ENCODE measurements at places on chromosomes 6 and 20.

DNA sequence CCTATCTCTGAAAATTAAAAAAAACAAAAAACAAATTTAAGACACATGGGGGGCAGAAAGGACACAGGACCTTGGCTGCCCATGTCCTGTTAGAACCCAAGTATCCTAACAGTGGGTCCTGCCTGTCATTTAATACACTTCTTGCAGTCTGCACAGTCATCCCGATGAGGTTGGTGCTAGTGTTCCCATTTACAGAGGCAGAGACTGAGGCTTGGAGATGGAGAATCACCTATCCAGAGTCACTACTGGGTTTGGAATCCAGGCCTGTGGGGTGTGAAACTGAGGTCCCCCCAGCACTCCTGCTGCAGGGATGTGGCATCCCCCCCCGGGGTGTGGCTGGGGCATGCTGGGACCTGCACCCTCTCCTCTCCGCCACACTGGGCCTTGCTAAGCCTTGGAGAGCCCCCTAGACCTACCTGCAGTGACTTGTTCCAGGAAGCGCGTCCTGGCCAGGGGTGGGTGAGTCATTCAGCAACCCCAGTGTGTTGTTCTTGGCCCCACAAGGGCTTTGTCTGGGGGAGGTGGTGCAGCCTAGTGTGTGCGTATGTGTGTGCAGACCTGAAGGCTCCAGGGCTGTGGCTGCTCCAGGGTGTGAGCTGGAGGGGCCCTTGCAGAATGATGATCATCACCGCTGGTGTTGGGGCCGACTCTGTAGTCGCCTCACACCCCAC is 49.7 kb downstream of the BCAS4 start:
- DNase-seq: peak; percentile 38

GRCh38 chr6:15905488-15906419 is 223.1 kb upstream of the MYLIP start:
- DNase-seq: no peak

GRCh38 chr6:83071023-83071422 is 3.6 kb downstream of the DOP1A start:
- peak; percentile 79 for DNase-seq

DNA sequence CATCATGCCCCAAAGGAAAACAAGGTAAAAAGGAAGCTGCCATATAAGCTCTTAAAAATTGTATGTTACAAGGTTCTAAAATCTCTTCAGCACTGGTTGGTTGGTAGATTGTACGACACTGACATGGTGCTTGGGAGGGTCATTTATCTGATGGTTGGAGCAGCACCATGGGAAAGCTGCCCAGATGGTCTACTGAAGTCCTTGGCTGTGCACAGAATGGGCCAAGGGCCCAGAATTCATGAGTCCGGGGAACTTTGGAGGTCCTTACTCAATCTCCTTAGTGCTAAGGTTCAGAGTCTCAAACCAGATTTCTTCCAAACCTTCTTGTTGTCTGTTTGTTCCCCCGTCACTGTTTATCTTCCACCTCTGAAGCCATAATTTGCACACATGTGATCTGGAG is 314.4 kb downstream of the ESR1 start:
- DNase-seq: no peak

DNA sequence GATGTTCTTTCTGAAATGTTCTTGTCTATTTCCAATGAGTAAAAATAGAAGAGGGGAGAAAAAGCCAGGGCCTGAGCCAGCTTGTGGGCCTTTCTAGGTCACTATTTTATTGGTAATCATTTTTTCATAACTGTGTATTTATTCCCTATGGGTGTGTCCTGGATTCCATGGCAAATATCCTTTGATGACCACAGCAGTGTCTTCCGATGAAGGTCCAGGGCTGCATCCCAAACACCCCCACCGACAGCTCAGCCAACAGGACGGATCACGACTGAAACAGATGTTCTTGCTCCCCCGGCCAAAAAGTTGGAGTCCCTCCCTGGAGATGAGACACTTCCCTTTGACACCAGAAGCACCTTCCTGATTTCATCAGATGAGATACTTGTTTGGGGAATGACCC is 105.4 kb upstream of the PLEKHG1 start:
- DNase-seq: no peak

- DNase-seq: no peak
Measured at GRCh38 chr6:135274561-135275293, 93.6 kb downstream of the MYB start.

- DNase-seq: peak; percentile 4
Measured at GRCh38 chr6:56370561-56371211, 123.3 kb upstream of the COL21A1 start.

- DNase-seq: no peak
Measured at GRCh38 chr6:321536-322258, 29.4 kb downstream of the DUSP22 start.

DNA sequence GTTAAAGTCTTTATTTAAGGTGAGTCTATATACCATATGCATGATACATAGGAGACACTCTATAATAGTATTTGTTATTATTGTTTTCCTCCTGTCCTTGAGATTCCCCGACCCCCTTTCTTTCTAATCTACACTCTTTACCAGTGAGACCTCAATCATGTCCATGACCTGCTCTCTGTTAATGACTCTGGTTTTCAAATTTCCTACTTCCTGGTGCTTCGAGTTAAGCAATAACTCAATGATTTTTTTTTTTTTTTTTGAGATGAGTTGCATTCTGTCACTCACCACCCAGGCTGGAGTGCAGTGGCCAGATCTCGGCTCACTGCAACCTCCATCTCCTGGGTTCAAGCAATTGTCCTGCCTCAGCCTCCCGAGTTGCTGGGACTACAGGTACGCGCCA is 574.6 kb upstream of the SLC35B3 start:
- DNase-seq: no peak

- no peak for DNase-seq
Measured at GRCh38 chr20:9202420-9203080, 133.7 kb downstream of the PLCB4 start.

DNA sequence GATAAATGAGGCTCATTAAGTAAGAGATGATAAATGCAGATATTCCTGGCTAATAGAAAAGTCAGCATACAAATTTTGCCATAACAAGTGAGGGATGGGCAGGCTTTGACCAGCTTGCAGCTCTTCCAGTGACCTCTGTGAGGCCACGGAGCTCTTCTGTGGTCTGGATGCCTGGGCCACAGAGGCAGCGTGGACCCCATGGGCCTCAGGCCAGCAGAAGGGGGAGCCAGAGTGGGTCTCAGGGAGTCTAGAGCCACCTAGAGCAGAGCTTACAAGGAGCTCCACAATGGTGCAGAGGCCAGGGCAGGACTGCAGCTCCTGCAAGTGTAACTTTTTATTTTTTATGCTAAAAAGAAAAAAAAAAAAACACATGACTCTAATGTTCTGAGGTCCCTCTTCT is 165.1 kb downstream of the ARID1B start:
- DNase-seq: peak; percentile 69

DNA sequence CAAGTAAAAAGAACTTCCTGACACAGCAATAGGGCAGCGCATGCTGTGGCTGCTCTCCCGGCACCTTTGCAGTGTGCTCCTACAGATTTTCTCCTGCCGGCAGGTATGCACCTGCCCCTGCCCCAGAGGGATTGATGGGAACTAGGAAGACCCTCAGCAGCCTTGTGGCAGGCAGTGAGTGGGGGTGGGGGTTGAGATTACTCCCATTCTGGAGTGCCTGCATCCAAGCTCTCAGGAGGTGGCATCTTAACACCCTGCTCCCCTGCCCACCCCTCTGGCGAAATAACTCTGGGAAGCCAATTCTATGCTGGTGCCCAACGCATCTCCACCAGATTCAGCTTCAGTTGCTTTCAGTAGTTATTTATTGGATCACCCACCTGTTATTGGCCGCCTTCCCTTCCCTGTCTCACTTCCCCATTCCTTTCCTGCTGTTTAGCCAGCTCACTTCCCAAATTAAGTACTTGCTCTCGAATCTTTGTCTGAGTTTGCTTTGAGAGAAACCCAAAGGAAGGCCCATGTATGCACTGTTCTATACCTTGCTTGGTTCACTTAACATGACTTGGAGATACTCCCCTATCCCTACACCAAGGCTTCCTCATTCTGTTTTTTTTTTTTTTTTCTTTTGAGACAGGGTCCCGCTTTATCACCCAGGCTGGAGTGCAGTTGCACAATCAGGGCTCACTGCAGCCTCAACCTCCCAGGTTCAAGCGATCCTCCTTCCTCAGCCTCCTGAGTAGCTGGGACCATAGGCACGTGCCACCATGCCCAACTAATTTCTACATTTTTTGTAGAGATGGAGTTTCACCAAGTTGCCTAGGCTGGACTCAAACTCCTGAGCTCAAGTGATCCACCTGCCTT is 29.3 kb upstream of the SLC23A2 start:
- no peak for DNase-seq

DNA sequence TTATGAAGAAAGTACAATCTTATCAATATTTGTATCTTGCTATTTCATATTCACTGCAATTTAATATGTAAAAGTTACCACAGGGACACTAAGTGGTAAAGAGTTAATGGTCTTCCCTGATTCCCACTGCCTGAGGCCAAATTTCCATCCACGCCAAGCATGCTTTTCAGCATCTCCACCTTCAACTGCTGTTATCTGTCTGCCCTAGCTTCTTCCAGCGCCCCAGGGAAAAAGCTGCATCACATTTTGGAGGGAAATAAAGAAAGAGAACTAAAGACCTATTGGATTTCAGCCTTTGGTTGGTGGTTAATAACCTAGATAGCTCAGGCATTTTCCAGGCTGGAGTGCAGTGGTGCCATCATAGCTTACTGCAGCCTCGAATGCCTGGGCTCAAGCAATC is 61.3 kb upstream of the NKX2-2 start:
- DNase-seq: no peak

DNA sequence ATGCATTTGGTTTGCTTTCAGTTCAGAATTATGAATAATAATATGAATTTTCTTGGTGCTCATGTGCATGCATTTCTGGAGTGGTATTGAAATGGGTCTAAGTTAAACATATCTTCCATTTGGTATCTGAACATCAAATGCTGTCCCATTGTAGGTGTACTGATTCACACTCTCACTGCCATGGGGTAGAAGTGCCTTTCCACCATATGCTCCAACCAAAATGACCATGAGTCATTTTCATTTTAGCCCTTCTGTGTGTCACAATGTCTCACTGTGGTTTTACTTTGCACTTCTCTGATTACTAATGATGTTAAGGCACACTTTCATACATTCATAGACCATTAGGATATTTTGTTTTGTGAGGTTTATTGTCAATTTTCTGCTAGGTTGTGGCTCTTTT is 211.9 kb downstream of the HAO1 start:
- DNase-seq: no peak

DNA sequence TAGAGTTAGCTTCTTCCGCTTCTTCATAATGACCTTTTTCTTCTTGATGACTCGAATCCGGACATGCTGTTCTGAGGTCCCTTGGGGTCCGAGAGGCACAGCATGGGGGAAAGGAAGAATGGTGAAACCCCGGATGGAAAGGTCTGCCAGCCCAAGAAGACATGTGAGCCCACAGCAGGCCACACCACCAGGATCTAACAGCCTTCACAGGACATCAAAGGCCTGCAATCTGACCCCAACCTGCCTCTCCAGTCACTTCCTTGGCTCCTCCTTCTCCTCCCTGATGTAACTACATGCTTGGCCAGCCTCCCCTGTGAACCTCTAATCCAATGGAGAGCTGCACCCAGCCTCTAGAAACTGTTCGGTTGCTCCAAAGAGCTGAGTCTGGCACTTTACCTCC is 1.6 kb downstream of the CPXM1 start:
- DNase-seq: no peak

DNA sequence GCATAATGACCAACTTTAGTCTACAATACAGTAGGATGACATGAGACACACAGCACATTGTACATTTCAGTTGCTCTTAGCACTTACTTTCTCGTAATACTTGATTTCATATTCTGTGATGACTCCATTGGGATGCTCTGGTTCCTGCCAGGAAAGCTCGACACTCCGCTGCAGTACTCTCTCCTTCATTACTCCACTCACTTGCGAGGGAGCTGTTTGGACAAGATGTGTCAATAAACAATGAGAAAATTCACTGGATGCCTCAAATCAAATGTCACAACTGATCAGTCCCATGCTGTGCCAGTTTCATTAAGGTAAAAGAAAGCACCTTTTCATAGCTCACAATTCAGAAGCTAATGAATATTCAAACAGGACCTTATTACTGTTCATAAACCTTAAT is 147.1 kb downstream of the EPHA7 start:
- DNase-seq: no peak

GRCh38 chr6:142289687-142290086 is 12.1 kb upstream of the ADGRG6 start:
- DNase-seq: no peak

GRCh38 chr20:50100552-50100951 is 12.4 kb downstream of the UBE2V1 start:
- DNase-seq: no peak

DNA sequence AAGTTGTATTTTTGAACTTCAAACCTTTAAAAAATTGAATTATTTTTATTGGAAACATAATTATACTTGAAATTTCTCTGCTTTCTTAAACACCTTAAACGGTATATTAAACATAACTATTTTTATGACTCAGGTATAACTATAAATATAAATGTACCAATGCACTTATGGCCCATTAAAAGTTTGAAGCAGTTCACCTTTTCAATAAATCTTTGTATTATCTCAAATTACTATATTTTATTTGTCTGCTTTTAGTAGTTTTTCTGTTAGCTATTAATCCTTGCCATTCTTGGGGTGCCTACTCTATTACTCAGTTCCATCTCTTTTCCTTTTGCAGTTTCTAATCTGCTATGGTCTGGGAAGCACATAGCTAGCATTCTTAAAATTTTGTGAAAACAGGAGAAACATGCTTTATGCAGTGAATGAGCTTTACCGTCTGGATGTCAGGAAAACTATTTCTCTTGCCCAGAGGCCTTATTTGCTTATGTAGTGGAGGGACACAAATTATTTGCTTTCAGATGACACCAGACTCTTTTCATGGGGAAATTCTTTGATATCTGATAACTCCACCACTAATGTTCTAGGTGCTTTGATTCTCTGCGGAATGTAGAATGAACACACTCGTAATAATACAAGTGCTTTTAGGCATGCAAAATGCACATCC is 378.9 kb upstream of the CITED2 start:
- no peak for DNase-seq

GRCh38 chr6:70557998-70558397 is 8.7 kb upstream of the SDHAF4 start:
- DNase-seq: no peak

DNA sequence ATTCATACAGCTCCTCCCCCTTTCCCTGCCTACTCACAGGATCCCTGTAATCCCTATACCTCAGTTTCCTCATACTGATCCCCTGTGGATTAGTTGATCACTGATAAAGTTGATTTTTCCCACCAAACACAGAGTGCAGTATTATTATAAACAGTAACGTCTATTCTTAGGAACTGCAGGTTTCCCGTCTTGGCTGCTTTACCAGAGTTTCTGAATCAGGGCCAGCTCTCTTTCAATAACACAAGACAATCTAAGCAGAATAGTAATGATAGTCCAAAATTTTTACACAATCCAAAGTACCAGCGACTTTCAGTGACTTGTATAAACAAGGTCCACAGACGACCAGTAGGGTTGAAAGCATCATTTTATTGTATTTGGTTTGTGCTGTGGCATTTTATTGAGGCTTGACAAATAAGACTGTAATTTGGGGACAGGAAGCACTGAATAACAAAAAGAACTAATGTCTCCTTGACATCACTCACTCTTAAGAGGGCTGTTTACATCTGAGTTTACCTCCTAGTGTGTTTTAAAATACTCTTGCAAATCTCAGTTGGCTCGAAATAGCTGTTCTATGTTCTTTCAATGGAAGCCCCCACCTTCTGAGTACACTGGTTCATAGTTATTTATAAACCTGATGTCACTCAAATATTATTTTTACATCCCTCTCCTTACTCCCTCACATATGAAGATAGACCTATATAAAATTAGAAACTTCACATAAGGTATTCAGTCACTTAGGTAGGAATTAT is 6.1 kb upstream of the JARID2 start:
- no peak for DNase-seq
